ENCODE measurements at places on chromosomes 7 and 10. TPM values are rescaled to one million over a fixed set of nuclear protein-coding genes. Genes with fewer than 3 reads are reported as not detected.

SORBS1 gene
- 3.9 TPM for total RNA-seq

PDK4 gene
- total RNA-seq, result not detected

EPDR1 gene
- total RNA-seq, result not detected

OGDHL gene
- not detected for total RNA-seq

HECW1 gene
- total RNA-seq, result not detected

FGFBP3 gene
- total RNA-seq, result 1.5 TPM

OIT3 gene
- not detected for total RNA-seq

SPDYE5 gene
- total RNA-seq, result 0.25 TPM

SH3PXD2A gene
- total RNA-seq, result 7.6 TPM

TEX36 gene
- not detected for total RNA-seq

PODXL gene
- total RNA-seq, result 0.86 TPM

CFAP69 gene
- not detected for total RNA-seq

LIPF gene
- not detected for total RNA-seq

MOGAT3 gene
- total RNA-seq, result not detected

ZNF679 gene
- not detected for total RNA-seq

FZD8 gene
- 1.7 TPM for total RNA-seq

HOGA1 gene
- not detected for total RNA-seq

ANKRD61 gene
- total RNA-seq, result not detected

TMEM229A gene
- total RNA-seq, result not detected

DNMBP gene
- total RNA-seq, result 4.0 TPM

PRKCQ gene
- total RNA-seq, result 26.6 TPM

CPA4 gene
- not detected for total RNA-seq

MAGI2 gene
- total RNA-seq, result not detected

DPP6 gene
- total RNA-seq, result not detected

TMEM60 gene
- total RNA-seq, result 2.2 TPM

ZPBP gene
- total RNA-seq, result not detected

RNF32 gene
- 0.33 TPM for total RNA-seq

HTRA1 gene
- total RNA-seq, result not detected

SAP25 gene
- 30.2 TPM for total RNA-seq

SLC13A1 gene
- not detected for total RNA-seq

OR2A42 gene
- not detected for total RNA-seq

KDM7A gene
- 50.2 TPM for total RNA-seq

TRIM4 gene
- total RNA-seq, result 24.9 TPM

RET gene
- total RNA-seq, result not detected

VKORC1L1 gene
- total RNA-seq, result 2.0 TPM
